ENCODE measurements at places on chromosomes 11 and 22.

- no peak for DNase-seq
Observed at GRCh38 chr11:13316528-13316961, 39.0 kb downstream of the BMAL1 start.

- DNase-seq, result peak; percentile 10
Observed at GRCh38 chr11:104968355-104968855, at the start of gene CASP4. CASP4 (minus strand) TSS chr11:104968574; CDS start chr11:104968525, 49 bp downstream.

DNA sequence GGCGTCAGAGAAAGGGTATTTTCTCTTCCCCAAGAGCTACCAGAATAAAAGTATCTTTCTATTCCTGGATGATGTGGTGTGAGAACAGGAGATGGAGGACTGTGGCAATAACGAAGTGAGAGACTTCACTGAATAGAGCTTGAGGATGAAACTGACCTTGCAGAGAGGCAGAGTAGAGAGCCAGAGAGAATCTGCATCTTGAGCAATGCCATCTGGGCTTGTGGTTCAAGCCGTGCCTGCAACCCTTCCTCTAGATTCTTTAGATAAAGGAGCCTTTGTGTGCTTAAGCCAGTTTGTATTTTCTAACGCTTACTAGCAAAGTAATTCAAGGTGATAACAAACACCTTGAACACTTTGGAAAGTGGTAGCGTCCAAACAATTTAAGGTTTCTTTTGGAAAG lies 2.2 kb downstream of the ME3 start:
- no peak for DNase-seq

DNA sequence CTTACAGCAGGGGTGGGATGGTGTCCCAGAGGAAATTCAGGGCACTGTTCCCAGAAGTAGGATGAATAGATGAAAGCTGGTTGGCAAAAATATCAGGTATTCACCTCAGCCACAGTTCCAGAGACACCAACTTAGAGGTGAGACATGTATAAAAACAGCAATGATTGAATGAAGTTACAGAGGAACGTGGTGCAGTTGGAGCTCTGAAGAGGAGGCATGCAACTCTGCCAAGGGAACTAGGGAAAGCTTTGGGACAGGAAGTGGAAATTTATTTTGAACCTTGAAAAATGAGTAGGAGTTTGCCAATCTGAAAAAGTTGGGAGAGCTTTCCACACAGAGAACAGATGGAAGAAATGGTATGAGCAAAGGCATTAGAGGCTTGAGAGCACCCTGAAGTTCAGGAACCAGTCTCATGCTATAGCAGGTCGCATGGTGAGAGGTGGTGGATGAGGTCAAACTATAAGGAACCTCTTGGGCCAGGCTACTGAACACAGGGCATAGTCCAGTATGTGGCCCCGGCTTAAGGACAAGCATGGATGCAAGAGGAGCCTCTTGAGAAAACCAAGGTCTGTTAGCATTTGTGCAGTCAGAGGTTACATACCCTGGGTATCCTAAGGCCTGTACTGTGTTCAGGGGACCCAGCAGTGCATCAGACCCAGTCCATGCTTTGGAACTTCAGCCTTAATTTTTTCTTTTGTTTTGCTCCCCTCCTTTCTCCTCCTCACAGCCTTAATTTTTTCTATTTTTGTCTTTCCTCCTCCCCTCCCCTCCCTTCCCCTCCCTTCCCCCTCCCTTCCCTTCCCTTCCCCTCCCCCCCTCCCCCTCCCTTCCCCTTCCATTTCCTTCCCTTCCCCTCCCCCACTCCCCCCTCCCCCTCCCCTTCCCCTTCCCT lies 17.5 kb downstream of the PLEKHB1 start:
- DNase-seq, result peak; percentile 13

GRCh38 chr22:45472426-45472825 lies 30.3 kb upstream of the FBLN1 start:
- no peak for DNase-seq

- no peak for DNase-seq
Observed at GRCh38 chr11:42410251-42410955, 901.4 kb upstream of the API5 start.

- DNase-seq, result no peak
Observed at GRCh38 chr11:8261291-8261690, 2.4 kb downstream of the LMO1 start.
